ENCODE measurements at places on chromosomes 1 and 21.

GRCh38 chr1:89607156-89607555, 25.8 kb upstream of the LRRC8C start:
- DNase-seq = no peak

- no peak for DNase-seq
Measured at GRCh38 chr1:4690951-4691675, 36.7 kb downstream of the AJAP1 start.

- DNase-seq = no peak
Measured at GRCh38 chr1:225658041-225658440, 5.1 kb upstream of the ENAH start.

DNA sequence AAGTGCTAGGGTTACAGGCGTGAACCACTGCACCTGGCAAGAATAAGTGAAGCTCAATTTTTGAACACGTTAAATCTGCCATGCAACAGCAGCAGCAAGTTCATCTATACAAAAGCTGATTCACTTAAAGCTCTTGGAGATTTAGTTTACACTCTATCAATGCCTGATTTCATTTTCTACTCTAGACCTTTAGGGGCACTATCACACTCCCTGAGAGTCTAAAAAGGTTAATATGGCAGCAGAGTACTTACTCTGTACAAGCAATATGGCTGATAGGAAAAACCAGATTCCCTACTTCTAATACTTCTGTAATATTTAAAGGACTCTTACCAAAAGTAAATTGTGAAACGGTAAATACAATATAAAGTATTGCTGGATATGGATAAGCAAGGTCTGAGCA, 4.8 kb downstream of the RBM34 start:
- no peak for DNase-seq

GRCh38 chr1:210616356-210616755, 287.7 kb downstream of the HHAT start:
- no peak for DNase-seq

DNA sequence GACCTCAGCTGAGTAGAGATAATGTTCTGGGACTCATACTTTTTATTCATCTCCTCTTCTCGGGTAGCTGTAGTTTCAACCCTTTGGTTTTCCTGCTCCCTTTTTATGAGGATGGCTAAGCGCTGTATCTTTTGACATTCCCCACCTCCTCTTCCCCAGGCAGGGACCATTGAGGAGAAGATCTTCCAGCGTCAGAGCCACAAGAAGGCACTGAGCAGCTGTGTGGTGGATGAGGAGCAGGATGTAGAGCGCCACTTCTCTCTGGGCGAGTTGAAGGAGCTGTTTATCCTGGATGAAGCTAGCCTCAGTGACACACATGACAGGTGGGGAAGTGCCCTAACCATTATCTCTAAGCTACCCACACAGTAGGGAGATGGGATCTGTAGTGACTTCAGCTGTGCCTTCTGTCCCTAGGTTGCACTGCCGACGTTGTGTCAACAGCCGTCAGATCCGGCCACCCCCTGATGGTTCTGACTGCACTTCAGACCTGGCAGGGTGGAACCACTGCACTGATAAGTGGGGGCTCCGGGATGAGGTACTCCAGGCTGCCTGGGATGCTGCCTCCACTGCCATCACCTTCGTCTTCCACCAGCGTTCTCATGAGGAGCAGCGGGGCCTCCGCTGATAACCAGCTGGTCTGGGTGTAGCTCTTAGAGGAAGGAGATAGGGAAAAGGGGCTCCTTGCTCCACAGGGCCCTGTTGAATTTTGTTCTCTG, 25.6 kb downstream of the LRRC41 start:
- no peak for DNase-seq

DNA sequence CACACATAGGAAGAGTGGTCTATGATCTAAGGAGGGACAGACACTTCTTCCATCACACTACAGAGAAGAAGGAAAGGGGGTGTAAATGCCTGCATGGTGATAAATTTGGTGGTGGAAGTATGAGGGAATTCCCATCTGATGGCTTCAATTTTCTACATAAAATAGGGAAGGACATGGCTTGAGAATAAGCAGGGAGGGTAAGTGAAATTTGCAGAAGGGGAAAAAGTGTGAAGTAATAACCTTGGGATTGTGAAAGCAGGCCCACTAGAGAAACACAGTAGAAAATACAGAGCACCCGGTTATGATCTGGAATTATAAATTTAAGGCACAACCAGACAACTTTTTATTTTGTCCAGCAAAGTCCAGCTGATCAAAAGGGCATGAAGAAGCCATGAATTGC, 22.7 kb upstream of the HIVEP3 start:
- no peak for DNase-seq

DNA sequence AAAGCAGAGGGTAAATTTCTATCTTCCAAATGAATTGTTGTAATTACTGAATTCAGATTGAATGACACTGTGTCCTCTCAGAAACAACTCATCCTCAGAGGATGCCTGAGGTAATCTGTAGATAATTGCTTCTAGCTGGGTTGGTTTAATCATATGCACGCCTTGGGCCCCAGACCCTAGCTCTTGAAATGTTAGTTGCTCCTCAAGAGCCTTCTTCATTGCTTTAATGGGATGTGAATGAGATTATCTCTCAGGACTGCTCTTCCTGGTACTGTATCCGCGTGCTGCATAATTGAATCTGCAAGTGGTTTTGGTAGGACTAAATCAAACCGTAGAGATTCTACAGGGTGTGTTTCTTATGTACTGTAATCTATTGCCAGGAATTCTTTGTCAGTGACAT, 569.3 kb upstream of the NEGR1 start:
- DNase-seq = no peak

GRCh38 chr1:109322974-109323373, 16.2 kb upstream of the MYBPHL start:
- no peak for DNase-seq

DNA sequence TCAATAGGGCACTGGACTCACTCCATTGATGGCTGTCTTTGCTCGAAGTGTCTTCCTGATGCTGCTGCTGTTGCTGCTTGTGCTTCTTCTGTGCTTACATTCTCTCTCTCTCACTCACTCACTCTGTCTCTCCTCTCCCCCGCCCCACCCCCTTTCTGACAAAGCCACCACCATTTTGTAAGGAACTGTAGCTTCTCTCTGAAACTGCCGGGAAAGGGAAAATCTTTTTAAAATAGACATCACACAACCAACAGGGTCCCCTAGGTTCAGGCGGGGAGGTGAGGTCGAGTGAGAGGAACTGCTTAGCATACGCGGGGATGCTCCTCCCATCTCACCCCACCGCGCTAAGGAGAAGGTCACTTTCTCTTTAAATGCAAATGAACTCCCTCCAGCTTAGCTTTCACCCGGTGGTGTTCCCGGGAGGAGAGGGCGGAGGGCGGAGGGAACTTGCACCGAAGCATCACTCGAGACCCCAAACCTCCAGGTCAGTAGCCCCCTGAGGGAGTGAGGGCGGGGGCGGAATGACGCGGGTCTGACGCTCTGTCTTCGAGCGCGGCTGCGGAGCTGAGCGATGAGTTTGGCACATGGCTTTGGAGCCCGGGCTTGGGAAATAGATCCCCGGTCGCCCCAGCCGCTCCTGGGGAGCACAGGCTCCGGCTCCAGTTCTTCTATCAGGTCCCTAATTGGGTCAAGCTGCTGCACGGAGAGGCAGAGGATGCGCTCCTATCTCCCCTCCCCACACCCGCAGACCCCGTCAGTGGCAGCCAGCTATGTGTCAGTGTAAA, at the start of gene CCDC28B:
CCDC28B (plus strand) TSS at position 370 of the 785 bp plus-strand sequence. CDS start 1,341 bp downstream, outside the sequence.
- DNase-seq = peak; percentile 66

DNA sequence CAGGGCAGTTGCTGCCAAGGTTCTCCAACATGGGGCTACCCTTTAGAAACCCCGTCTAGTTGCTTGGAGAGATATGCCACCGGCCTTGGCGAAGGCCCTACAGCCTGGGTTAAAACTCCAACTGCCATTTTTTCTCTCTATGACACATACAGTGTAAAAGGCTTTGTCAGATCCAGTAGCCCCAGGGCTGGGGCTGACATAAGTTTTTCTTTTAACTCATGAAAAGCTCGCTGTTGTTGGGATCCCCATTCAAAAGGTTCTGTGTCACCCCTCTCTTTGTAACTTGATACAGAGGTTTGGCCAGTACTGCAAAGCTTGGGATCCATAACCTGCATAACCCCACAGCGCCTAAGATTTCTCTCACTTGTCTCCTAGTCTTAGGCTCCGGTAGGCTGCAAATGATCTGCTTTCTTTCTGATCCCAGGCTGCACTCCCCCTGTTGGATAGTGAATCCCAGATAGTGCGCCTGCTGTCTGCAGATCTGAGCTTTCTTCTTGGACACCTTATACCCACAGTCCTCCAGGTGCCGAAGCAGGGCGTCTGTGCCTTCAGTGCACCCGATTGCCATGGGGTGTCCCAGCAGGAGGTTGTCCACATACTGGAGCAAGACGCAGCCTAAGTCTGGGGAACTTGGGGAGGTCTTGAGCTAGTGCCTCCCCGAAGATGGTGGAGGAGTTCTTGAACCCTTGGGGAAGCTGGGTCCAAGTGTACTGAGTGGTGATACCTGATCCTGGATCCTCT, 406.2 kb downstream of the TGFB2 start:
- DNase-seq = peak; percentile 23

- no peak for DNase-seq
Measured at GRCh38 chr1:16438924-16439323, 1.6 kb upstream of the NECAP2 start.

Data from foreskin melanocyte (primary cell).